ENCODE measurements at places on chromosomes 11 and 22.
A peak's percentile ranks its signal among the peaks of the same experiment; 100 is the strongest.

- no peak for DNase-seq
These were observed 38.0 kb downstream of the CYP2R1 start for GRCh38 chr11:14854057-14854456.

DNA sequence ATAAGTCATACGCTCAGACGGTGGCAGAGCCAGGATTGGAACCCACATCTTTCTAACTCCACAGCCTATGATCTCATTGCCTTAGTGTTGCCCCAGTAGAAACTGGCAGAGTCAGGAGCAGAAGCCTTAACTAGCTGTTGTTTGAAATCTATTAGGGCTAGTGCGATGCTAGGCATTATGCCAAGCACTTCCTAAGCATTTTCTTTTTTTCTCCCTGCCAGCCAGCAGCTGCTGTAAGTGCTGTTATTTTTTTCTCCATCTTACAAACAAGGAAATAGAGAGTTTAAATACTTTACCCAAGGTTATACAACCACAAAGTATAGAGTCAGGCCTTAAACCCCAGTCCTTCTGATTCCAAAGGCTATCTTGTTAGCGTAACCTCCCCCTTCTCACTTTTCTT lies 161.0 kb upstream of the SORL1-AS1 start:
- DNase-seq: no peak

DNA sequence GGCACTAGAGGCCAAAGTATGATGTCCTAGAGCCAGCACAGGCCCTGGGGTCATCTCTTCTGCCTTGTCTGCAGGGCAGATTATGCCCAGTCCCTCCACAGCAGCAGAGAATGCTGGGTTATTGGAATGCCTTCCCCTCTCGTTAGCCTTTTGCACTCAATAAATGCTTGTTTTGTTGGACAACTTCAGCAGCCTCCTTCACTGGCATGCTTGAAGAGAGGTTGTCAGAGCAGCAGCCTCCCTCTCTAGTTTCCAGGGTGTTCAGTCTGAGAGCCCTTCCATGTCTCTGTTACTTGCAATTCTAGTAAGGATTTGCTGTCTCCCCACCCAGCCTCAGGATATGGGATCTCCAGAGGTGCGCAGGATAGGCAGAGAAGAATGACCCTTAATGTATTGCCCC lies 82.9 kb downstream of the PKNOX2 start:
- no peak for DNase-seq

DNA sequence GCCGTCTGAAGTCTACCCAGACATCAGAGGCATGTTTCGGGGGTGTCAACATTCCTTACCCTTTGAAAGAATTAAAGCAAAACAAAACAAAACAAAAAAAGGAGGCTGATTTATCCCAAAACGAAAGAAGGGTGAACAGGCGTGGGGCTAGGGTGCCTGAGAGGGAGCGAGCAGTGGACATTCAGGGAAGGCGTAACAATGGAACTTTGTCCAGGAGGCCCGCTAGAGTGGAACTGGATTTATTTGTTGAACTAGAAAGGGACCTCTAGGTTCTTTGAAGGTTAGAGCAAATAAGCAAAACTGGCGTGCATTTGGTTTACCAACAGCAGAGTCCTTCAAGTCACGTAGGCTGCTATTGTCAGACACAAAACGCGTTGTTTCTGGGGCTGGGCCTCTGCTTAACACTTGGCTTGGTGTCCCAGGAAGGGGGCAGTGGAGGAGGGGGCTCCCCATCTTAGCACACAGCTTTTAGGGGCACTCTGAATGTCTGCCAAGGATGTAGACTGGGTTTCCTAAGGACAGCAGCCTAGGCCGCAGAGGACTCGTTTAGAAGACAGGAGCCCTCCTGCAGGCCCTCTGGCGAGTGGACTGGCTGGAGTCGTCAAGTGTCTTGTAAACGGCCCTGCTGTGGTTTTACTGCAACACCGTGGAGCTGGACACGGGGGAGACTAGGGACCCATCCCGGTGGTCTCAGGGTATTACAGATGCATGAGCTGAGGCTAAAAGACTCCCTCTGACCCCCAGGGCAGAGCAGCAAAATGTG lies 203.7 kb upstream of the SORL1-AS1 start:
- DNase-seq: no peak

- no peak for DNase-seq
These were observed 367.0 kb upstream of the CADM1 start for GRCh38 chr11:115871161-115871760.

- DNase-seq: no peak
These were observed 1055.7 kb downstream of the JRKL start for GRCh38 chr11:97445561-97445960.

DNA sequence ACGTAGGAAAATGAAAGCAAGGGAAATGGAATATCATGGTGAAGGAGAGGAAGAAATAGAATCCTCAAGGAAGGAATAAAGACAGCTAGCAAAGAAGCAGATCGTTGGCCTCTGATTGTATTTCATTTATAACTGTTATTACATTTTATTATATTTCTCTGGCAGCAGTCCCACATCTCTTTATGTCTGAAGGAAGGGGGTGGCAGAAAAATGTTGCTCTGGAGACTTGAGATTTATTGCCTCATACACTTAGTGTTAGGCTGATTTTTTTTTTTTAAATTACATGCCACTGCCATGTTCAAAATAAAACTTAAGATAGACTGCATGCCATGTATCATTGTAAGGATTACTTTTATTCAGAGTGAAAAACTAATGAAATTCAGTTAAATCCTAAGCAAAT lies 971.7 kb upstream of the CHORDC1 start:
- DNase-seq: no peak

DNA sequence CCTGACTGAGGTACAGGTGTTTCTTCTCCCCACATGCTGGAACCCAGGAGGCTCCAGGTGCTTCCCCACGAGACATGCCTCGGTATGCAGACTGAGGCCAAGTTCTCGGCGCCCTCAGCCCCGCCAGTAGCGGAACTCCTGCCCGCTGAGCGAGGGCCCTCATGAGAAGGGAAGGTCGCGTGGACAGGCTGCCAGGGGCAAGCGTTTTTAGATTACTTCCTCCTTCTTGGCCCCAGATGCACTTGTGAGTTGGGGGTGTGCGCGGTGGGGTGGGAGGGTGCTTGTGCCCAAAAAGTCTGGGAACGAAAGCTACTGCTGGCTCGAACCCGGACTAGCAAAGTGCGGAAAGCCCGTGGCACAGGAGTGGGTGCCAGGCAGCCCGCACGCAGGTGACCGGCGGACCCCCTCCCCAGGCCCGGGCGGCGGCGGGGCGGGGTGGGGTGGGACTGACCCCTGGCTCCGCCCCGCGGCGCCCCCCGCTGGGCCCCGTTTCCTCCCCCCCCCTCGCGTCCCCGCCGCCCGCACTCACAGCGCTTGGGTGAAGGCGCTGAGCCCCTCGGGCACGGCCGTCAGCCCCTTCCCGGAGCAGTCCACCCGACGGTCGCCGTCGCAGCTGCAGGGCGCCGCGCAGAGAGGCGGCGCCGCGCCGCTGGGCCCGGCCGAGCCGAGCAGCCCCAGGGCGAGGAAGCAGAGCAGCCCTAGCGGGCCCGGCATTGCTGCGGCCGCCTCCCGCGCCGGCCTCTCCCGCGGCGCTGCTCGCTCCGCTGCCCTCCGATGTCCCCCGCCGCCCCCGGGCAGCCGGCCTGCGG lies 797 bp downstream of the LGR4 start:
- DNase-seq: no peak

DNA sequence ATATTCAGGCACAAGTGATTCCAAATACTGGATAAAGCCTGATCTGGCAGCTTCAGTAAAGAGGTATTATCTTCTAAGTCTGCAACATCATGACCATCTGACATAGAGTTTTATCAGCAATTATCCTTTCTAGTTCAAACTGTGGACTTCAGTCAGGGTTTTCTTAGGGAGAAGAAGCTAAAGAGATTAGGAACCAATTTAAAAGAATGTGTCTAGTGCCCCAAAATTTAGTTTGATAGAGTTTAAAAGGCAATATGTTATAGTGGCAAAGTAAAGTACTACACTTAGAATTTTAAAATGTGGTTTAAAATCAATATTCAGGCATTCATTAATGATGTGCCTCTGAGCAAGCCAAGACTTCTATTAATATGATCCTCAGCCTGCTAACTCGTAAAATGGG lies 5.4 kb downstream of the PAK1 start:
- no peak for DNase-seq

DNA sequence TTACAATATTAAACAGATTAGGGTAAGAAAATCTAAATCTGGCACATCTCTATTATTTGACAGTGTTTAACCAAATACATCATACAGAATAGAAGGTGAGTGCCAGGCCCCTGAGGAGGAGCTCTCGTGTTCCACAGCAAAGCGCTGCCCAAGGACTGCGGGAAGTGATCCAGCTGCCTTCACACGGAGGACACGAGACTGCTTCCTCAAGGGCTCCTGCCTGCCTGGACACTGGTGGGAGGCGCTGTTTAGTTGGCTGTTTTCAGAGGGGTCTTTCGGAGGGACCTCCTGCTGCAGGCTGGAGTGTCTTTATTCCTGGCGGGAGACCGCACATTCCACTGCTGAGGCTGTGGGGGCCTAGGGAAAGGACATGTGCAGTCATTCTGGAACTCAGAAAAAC lies 71.1 kb downstream of the NCAPD3 start:
- no peak for DNase-seq

DNA sequence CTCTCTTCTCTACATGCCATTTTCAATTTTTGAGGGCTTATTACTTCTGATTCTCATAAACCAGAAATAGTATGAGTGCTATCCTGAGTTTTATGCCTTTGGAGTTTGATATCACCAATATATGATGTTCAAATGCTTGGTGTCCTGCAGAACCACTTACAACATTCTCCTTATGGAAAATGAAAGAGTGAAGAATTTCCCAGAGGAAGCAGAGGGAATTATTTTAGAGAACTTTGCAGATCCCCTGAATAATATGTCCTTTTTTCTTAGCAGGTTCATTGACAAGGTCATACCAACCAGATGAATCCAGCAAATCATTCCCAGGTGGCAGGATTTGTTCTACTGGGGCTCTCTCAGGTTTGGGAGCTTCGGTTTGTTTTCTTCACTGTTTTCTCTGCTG lies at the start of gene OR4D5:
OR4D5 (plus strand) TSS at position 301 of the 400 bp plus-strand sequence; CDS start at position 301, 0 bp downstream.
- no peak for DNase-seq

DNA sequence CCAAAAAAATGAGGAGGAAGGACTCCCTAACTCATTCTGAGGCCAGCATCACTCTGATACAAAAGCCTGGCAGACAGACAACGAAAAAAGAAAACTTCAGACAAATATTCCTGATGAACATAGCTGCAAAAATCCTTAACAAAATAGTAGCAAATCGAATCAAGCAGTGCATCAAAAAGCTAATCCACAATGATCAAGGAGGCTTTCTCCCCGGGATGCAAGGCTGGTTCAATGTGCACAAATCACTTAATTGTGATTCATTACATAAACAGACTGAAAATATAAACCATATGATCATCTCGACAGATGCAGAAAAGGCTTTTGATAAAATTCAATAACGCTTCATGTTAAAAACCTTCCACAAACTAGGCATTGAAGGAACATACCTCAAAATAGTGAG lies 16.4 kb downstream of the MTMR2 start:
- no peak for DNase-seq

GRCh38 chr22:41563051-41563711 lies 2.4 kb downstream of the CSDC2 start:
- DNase-seq: no peak

DNA sequence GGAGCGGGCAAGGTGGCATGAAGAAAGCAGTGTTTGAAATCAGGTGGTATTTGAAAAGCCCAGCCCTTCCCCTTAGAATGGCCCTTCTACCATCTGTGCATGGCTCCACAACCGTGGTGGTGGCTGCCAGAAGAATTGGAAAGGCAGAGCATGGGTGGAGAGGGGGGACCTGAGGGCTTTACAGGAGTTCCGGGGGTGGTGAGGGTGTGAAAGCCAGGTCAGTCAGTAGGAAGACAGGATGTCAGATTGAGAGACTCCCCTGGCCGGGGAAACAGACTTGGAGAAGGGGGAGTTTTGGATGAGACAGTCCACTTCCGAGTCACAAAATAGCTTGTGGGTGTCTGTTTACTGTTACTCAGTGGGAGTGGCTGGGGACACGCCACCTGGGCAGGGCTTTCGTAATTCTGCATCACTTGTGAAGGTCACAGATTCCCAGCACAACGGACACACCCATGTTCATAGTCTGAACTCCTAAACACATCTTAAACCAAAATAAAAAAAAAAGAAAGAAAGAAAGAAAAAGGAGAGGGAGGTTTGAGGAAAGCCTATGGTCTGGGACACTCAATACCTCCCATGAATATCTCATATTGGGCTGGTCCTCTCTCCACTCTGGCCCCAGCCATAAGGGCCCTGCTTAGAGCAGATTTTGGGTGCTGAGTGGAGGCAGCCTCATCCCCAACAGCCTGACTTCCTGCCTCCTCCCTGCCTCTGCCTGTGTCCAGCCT lies 24.4 kb upstream of the SMIM35 start:
- DNase-seq: no peak

GRCh38 chr11:128776424-128777284 lies 82.8 kb downstream of the FLI1 start:
- DNase-seq: no peak

DNA sequence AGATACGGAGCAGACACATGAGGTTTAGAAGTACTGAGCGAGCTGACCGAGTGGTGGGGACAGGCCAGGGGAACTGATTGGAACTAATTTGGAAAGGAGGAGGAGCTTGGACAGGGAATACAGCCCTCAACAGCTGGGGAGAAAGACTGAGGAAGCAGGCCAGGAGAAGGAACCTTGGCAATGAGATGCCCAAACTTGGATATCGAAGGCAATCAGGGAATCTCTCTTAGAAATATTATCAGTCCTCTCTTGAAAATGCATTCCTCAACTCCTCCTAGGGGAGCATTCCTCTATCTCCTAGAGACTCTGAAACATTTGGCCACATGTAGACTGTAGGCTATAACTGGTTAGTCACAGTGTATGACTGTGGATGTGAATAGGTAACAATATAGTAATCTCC lies 284.6 kb downstream of the GUCY1A2 start:
- no peak for DNase-seq

DNA sequence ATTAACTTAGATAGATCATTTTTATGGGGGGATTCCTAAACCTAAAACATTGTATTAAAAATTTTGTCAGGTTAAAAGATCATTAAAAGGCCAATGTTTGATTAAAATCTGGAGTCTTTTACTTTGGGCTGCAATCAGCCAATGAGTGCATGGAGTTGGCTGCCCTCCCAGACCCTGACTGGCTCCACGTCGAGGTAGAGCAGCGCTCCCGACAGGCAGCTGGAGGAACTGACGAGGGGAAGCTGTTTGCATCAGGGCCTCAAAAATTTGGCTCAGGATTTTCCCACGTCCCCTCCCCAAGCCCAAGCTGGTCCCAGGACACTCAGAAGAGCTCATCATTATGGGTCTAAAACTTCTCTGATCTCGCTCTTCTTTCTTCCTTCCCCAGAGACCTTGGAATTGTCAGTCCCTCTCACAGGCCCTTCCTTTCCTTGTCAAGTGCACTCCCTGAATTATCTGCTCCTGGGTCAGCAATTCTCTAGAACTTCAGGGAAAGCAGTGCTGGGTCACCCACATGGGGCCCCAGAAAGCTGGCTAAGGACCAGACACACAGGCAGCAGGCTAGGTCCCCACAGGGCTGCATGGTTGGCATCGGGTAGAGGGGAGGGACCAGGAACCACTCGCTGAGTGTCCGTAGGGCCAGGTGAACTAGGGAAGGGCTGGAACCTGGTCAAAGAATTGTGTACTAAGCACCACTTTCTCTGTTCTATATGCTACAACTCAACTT lies 119.6 kb upstream of the IGLL5 start:
- DNase-seq: no peak

GRCh38 chr22:42500161-42500835 lies 19.3 kb downstream of the RRP7A start:
- peak; percentile 67 for DNase-seq

- no peak for DNase-seq
These were observed 9.7 kb upstream of the RCN1 start for GRCh38 chr11:32081129-32081641.

GRCh38 chr22:44164031-44164430 lies 16.7 kb upstream of the PARVG start:
- DNase-seq: no peak

Data from NT2/D1 (cell line).